ENCODE measurements at places on chromosomes 5 and 9.

DNA sequence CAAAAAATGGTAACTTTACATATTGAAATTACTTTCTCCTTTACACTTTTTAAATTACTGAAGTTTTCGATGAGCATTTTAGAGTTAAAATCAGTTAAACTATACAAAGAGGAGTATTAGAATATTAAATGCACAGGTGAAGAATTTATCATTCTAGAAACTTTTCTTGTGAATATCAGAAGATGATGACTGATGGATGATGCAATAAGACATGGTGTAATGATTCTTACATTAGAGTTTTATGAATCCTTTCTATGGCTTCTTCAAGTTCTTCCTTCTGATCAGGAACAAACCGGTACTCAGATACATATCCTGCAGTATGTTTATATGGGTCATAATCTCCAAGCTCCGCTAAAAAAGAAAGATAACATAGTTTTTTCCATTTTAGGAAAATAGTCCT, 154.4 kb downstream of the EPB41L4A start:
- no peak for DNase-seq

- DNase-seq = no peak
These were observed 24.0 kb upstream of the SYNPO start for GRCh38 chr5:150616506-150616905.

DNA sequence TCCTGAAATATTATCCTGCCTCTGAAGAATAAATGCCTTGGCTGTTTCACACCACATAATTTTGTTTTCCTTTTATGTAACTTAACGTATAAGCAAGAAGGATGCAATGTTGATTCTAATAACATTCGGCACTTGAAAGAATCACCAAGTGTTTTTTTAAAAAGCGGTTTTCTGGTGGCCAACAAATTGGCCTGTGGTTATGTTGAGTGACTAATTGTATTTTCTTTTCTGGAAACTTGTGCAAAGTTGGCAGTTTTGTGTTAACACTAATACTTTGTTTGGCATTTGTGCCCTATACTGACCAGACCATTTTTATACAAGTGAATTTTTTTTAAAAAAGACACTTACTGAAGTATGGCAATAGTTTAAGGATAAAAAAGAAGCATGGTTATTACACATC, 452.7 kb downstream of the BNC2 start:
- DNase-seq = no peak

DNA sequence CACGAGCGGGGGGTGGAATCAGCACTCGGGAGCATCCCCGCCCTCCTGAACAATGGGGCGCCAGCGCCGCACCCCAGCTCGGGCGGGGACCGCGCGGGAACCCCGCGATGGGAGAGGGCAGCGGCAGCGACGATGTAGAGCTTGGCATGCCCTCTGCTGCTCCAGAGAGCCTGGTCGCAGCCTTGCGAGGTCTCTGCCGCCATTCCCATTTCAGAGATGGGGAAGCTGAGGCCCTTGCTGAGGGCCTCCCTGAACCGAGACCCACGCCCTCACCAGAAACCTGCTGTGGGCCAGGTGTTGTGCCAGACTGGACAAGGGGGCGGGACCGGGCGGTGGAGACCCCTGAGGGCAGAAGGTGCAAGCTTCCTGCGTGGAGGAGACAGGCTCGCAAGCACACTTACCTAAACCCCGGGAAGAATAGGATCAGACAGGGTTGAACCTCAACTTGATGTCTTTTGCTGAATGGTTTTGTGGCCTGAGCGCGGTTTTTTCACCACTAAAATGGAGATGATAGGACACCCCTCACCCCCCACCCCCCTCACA, 647 bp upstream of the MEGF9 start:
- DNase-seq = no peak

DNA sequence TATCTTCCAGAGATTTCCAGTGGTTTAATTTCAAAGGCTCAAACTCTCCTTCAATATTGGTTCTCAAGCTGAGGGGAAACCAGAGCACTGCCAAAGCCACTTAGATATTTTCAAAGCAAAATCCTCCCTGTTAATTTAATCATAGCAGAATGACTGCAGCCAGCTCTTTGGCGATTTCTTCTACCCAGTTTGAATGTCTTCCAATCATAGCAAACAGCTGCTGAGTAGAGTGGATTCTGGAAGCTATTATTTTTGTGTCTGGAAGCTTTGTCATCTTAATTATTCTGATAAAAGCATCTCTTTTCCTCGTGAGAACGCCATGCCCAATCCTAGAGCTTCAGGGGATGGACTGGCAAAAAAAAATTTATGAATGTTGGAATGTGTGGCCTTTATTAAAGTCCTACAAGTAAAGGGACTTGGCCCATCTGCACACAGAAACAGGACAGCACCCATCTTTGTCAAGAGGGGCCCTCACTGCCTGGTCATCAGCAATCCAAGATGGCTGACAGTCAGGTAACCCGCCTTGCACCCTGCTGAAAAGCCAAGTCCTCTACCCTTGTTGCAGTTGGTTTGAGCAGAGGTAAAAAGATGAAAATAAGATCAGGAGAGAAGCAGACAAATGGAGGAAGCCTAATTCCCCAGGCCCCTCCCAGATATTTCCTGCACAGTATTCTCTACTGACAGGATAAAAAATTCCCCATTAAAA, 125.1 kb downstream of the SUSD1 start:
- DNase-seq = no peak

DNA sequence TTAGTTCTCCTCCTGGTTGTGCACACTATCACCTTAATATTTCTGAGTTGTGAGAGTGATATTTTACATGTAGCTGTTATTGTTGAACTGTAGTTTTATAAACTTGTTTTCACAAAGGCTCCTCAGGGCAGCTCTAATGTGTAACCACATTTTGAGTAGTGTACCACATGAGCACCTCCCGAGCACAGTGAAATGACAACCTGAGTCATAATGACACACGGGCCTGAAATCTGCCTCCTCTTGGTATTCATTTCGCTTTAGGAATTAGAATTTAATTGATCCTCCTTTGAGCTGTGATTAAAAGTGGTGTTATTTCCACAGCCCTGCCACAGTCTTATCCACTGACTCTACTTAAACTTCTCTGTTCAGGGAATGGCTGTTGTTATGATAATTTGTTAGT, 7.9 kb downstream of the MTRR start:
- no peak for DNase-seq

- no peak for DNase-seq
These were observed 561.8 kb downstream of the CETN3 start for GRCh38 chr5:89847743-89848142.

DNA sequence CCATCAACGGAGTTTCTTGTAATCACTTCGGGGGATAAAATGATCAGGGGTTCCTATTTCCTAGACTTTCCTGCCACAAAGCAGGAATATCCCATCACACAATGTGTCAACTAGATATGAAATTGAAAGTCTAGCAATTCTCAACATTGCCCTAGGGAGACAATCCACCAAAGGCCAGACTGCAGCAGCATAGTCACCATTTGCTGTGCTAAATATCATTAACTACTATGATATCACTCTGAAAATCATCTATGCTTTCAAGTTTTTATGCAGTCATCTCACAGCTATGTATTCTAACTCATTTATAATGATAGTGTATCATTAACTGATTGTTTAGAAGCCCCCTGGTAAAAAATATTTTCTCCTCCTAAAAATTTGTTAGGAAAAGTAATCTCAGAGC, 342.6 kb upstream of the CDH6 start:
- DNase-seq = no peak

GRCh38 chr5:51013036-51013435, 346.6 kb downstream of the PARP8 start:
- DNase-seq = no peak

All from activated CD4-positive, alpha-beta T cell treated with anti-CD3 and anti-CD28 coated beads for 1 hour (primary cell).